GM18507 (cell line): ENCODE measurements at places on chromosomes 5 and 9.

DNA sequence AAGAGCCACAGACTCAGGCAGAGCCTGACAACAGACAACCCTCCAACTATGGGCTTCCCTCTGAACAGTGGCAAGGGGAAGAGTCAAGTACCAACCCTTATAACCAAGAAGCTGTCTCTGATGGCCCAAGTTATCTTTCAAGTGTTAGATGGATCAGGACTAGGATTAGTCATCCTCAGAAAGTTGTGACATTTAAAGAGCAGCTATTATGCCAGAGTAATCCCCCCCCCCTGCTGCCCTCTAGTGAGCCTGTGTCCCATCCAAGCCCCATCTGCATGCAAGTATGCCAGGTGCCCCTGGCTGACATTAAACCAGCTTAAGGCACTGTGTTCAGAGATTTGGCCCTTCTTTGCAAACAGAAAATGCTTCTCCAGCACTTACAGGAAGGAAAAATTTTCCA is 16.8 kb upstream of the SPATA31D1 start:
- DNase-seq: no peak

- no peak for DNase-seq
These were observed 139.5 kb upstream of the RAPGEF1 start for GRCh38 chr9:131879181-131879910.

GRCh38 chr5:128262911-128263310 is 179.3 kb downstream of the SLC12A2 start:
- no peak for DNase-seq

DNA sequence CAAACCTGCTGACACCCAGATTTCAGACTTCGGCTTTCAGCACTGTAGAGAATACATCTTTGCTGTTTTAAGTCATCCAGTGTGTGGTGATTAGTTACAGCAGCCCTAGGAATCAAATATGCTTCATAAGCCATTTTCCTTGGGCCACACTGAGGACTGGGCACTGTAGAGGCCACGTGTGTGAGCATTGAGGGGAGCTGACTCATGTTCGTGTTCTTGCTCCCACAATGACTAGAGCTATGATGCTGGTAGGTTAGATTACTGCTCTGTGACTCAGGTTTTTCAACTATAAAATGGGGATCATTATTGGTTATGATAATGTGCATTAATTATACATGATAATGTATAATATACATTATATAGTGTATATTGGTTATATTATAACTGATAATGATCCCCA is 96.5 kb upstream of the PALM2AKAP2 start:
- no peak for DNase-seq

DNA sequence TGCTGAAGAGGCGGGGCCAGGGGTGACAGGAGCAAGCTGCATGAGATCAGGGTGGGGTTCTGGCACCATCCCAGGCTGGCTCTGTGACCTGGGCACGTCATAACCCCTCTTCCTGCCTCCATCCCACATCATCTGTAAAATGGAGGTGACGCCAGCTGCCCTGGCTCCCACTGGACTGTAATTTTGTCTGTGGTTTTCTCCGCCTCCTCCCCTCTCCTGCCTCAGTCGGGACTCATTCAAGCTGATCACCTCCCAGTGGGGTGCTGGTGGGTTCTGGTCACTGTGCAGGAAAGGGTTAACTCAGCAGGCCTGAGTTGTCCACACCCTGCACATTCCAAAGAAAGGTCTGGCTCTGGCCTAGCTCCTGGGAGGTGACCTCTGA is 128.2 kb downstream of the RXRA start:
- no peak for DNase-seq

DNA sequence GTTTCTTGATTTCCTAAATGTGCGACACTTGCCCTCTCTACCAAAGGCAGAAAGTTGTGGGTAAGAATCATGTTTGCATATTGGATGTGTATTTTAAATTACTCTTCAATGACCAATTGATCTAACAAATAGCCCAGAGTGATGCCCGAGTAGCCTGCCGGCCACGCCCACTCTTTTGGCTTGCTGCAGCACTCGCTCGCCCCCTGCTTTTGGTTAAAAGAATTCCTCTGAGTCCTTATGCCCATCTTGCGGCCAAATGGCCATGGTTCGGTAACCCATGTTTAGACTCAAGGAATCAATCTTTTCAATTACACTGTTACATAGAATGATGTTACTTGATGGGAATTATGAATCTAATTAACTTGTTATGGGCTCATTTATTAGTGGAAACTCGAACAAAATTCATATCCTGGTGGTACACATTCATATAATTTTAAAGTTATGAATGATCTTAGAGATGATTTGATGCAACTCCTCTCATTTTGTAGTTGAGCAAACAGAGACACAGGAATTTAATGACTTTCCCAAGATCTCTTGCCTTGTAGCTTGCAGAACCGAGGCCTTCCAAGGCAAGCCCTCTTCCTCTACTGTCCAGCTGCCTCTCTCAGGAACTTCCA is 36.5 kb downstream of the PPIC start:
- DNase-seq: peak; percentile 55

- no peak for DNase-seq
These were observed 83.6 kb downstream of the ENC1 start for GRCh38 chr5:74556631-74557595.

GRCh38 chr5:24788829-24789514 is 144.2 kb upstream of the CDH10 start:
- DNase-seq: no peak

DNA sequence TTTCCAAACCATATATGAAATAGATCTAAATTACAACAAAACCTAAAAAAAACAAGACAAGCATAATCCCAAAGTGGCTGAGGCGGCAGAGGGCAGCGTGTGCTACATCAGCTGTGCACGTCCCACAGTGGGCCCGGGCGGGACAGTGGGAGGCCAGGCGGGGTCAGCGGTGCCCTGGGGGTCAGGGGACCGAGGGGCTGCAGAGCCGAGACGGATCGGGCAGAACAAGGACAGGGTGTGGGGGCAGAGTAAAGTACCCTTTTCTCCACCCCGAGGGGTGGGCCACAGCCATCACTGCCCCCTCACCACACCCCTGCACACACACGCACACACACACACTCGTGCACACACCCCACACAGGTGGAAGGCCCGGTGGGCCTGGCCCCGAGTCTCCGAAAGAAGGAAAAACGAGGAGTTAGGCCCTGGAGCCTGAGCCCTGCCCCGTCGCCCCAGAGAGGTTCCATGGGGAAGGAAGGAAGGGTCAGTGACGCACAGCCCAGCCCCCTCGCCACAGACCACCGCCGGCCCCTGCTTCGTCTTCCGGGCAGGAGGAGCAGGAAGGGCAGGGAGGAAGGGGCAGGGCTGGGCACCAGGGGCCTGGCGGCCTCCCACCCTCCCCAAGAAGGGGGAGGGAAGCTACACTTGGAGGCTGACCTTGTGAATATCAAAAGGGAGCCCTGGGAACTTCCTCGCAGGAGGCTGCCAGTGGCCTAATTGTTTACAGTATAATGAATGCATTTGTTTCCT is 49.6 kb upstream of the UBAC1 start:
- DNase-seq: no peak

DNA sequence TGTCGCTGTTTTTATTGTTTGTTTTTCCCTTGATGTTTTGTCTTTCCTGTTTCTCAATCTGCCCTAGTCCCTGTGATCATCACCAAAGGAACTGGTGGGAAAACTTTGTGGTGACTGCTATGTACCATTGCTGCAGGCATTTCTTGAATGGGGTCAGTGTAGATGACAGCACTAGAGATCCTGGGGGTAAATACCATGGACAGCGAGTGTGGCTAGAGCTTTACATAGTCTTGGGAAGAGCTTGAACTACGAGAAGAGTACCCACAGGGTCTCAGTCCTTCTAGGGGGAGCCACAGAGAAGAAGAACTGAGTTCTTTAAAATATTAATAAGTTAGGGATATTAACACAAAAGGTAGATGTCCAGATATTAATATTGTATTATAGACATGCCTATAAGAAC is 138.8 kb downstream of the PAM start:
- no peak for DNase-seq

DNA sequence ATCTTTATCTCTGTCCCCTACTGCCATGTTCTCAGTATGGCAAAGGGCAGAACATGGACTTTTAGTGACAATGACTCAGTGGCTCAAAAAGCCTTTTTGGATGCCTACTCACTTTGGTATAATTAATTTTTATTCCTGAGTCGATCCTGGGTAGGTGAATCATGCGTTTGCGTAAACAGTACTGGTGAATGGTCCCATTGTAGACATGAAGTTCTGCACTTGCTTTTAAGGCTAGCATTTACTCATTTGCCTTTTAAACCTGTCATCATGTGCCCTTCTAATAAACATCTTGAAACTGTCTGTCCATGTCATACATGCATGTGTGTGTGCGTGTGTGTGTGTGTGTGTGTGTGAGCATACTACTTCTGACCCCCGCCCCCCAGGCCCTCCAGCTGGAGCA is 223.0 kb downstream of the AUH start:
- no peak for DNase-seq

GRCh38 chr5:91293131-91293530 is 90.0 kb downstream of the ARRDC3 start:
- no peak for DNase-seq

GRCh38 chr5:39194466-39195136 is 24.8 kb downstream of the FYB1 start:
- no peak for DNase-seq

- DNase-seq: no peak
These were observed 4.5 kb upstream of the PALM2AKAP2 start for GRCh38 chr9:109775516-109775915.

- no peak for DNase-seq
These were observed 45.1 kb downstream of the PCSK5 start for GRCh38 chr9:75935591-75935990.

DNA sequence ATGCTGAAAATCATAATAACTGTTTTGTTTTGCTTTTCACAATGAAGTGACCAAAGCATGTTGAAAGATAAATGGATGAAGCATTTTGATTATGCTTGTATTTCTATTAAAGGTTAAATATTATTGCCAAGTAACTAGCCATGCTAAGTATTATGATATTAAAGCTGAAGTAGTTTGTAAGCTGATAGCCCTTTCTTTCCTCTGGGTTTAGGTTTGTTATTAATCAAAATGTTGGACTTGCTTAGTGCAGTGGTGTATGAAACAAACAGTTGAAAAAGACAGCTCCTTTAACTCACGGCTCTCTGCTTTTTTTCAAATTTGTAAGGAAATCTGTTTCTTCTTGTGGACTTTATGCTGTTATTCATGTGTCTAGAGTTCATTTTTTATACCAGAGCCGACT is 246.0 kb downstream of the CWC27 start:
- DNase-seq: no peak

GRCh38 chr5:96826071-96826470 is 18.3 kb upstream of the ERAP1 start:
- DNase-seq: no peak

DNA sequence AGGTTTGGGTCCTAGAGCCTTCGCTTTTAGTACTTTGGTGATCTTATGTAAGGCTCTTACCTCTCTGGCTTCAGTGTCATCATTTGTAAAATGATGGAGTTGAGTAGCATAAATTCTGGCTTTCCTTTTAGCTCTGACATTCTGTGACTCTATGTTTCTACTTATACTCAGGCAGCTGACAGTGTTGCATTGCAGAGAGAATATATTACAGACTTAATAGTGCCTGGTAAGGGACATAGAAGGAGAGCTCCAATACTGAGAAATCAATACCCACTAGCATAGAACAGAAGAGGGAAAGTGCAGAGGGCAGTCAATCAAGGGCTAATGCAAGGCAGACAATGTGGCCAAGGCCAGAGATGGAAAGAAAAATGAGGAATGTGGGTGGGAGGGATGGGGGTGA is 371.4 kb upstream of the TLE4 start:
- no peak for DNase-seq

DNA sequence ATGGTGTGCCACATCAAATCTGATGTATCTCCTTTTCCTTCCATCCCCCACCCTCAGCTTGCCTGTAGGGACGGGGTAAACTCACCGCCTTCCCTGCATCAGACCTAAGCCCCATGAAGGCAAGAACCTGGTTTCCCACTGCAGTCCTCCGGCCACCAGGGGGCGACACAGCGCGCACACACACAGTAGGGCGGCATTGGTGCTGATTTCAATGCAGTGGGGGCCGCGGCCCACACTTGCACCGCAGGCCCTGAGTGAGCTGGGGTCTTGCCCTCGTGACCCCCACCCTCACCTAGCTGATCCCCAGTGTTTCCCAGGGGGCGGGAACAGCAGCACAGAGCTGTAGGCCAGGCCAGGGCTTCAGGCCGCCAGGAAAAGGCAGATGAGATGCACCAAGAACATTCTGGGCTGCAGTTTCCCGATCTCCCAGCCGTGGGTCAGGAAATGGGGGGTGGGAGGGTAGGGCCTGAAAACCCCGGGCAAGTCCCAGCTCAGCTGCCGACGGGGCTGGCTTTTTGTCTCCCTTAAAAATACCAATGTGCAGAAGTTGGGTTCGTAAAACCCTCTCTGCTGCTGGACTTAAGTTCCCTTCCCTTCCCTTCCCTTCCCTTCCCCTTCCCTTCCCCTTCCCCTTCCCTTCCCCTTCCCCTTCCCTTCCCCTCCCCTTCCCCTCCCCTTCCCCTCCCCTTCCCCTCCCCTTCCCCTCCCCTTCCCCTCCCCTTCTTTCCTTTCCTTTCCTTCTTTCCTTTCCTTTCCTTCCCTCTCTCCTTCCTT is 19.5 kb downstream of the FAM163B start:
- no peak for DNase-seq

DNA sequence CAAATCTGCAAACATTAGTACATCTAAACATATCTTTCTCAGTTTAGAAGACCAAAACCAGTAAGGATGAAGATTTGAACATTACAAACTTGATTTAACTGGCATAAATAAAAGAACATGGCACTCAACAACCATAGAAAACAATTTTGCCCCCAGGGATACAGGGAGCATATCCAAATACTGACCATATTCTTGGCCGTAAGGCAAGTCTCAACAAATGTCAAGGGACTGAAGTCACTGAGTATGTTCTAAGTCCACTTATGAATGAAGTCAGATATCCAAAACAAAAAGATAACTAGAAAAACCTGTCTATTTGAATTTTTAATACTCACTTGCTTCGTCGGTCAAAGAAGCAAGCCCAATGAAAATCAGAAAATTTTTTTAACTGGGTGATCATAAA is 14.1 kb downstream of the FEM1C start:
- no peak for DNase-seq

DNA sequence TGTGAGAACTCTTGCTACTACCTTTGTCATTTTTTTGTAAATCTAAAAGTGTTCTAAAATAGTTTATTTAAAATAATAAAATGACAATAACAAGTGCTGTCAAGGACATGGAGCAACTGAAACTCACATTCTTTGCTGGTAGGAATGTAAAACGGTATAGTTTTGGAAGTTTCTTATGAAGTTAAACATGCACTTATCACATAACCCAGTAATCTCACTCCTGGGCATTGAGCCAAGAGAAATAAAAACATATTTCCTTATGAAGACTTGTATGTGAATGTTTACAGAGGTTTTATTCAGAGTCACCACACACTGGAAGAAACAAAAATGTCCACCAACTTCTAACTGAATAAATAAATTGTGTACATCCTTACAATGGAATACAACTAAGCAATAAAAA is 46.0 kb upstream of the COL15A1 start:
- DNase-seq: no peak

DNA sequence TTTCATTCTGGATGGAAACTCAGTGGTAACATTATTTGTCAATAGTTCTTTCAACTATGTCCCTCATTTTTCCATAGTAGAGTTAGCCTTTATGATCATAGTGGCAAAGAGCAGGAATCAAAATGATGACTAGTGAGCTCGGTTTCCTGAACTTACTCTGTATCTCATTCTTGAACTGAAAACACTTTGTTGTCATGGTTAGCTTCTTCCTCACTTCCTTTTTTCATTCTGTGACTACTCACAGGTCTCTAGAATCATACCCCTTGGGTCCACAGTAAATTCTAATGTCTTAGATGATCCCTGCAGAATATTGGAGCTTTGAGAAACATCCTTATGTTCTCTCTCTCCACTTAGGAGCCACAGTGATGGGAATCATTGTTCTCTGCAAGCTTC is 29.4 kb upstream of the RECK start:
- DNase-seq: no peak

GRCh38 chr9:88807426-88807825 is 183.8 kb upstream of the S1PR3 start:
- DNase-seq: no peak
